Keratinocyte (primary cell): ENCODE measurements at places on chromosomes 6 and 20.

- H3K27ac ChIP-seq, result no peak overlapping the region
- H3K27me3 ChIP-seq, result peaks cover 77% of the 10 kb centered on the region
- H3K4me1 ChIP-seq, result peaks cover 15% of the 10 kb centered on the region
- H3K4me3 ChIP-seq, result no peak overlapping the region
- DNase-seq, result no peak
- no peaks in the 10 kb centered on the region for H3K36me3 ChIP-seq
Measured at GRCh38 chr20:57907131-57908000, 197.6 kb upstream of the PMEPA1 start.

GRCh38 chr6:7154341-7155139, 46.8 kb downstream of the RREB1 start:
- no peaks in the 10 kb centered on the region for H3K27me3 ChIP-seq
- no peak overlapping the region for H3K27ac ChIP-seq
- H3K4me3 ChIP-seq, result no peak overlapping the region
- peaks cover 64% of the 10 kb centered on the region for H3K4me1 ChIP-seq

- H3K27ac ChIP-seq, result peak within 1 kb of the TSS; percentile 86
- H3K36me3 ChIP-seq, result no peaks in the 10 kb centered on the region
- no peaks in the 10 kb centered on the region for H3K27me3 ChIP-seq
Measured at GRCh38 chr20:44187054-44187771, at the start of gene JPH2. JPH2 (minus strand) TSS chr20:44187188; CDS start chr20:44186705, 483 bp downstream.

GRCh38 chr6:13239530-13240455, 88.5 kb downstream of the TBC1D7 start:
- DNase-seq, result no peak
- H3K4me1 ChIP-seq, result no peaks in the 10 kb centered on the region
- no peaks in the 10 kb centered on the region for H3K36me3 ChIP-seq
- no peak overlapping the region for H3K27ac ChIP-seq
- H3K4me3 ChIP-seq, result no peak overlapping the region
- H3K27me3 ChIP-seq, result peaks cover 2% of the 10 kb centered on the region

GRCh38 chr6:162863821-162864220, 136.0 kb downstream of the PACRG start:
- no peaks in the 10 kb centered on the region for H3K27me3 ChIP-seq
- no peak for DNase-seq
- H3K4me3 ChIP-seq, result no peak overlapping the region
- H3K27ac ChIP-seq, result no peak overlapping the region

DNA sequence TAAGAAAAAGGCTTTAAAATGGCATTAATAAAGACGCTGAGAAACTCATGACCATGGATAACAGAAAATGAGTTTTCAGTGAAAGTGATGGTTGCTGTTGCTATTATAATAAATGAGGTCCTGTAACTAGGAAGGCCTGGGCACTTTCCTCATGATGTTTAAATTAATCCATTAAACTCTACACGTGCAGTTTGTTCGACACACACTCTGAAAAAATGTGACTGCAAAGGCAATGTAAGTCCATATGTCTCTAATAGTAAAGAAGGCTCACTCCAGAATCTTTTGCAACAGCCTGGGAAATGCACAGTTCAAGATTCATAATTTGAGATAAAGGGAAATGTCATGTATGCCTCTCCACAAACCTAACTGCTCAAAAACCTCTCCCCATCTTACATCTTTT, 153.4 kb downstream of the COL12A1 start:
- H3K4me1 ChIP-seq, result no peaks in the 10 kb centered on the region
- no peak for DNase-seq
- H3K27ac ChIP-seq, result no peak overlapping the region
- no peaks in the 10 kb centered on the region for H3K27me3 ChIP-seq
- no peak overlapping the region for H3K4me3 ChIP-seq

DNA sequence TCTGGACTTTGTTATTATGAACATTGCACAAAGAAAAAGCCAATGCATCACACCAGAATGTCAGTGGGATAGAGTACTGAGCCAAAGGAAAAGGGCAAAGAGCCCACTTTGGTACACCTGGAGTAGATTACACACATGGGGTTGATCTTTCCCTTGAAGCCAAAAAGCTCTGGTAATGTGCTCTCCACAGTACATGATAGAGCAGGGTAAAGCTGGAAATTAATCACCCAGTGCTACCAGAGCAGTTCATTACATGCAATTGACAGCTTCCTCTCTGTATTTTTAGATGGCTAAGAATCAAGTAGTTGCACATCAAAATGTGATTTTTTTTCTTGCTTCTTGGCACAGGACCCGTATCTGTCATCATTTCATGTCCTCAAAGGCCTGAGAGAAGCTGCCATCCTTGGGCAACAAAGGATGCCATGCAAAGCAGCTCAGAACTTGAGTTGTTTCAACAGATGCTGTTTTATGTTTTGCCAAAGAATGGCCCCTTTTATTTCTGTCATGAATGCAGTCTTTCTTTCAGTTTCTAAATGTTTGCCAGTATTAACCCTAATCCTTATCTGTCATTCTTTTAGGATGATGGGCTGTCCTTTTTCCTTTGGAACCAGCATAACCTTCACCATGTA, 88.1 kb downstream of the HDGFL1 start:
- no peak for DNase-seq
- no peak overlapping the region for H3K27ac ChIP-seq
- no peak overlapping the region for H3K4me3 ChIP-seq
- H3K4me1 ChIP-seq, result peaks cover 7% of the 10 kb centered on the region

DNA sequence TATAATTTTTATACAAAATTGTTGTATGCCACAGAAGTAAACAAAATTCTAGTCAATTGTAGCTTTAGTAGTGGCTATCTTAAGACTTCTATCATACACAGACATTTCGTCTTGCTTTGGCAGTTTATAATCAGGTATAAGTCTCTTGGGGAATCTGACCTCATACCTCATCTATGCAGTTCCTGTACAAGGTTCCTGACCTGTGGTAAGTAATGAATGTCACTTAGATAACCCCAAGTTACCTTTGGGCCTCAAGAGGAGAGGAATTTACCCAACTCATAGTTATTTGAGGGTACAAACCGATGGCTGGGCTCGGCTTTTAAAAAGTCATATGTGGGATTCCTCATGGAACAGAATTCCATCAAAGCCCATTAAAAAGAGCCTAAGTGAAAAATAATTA, 58.8 kb upstream of the UNC93A start:
- H3K4me3 ChIP-seq, result no peak overlapping the region
- DNase-seq, result no peak
- H3K4me1 ChIP-seq, result no peaks in the 10 kb centered on the region

DNA sequence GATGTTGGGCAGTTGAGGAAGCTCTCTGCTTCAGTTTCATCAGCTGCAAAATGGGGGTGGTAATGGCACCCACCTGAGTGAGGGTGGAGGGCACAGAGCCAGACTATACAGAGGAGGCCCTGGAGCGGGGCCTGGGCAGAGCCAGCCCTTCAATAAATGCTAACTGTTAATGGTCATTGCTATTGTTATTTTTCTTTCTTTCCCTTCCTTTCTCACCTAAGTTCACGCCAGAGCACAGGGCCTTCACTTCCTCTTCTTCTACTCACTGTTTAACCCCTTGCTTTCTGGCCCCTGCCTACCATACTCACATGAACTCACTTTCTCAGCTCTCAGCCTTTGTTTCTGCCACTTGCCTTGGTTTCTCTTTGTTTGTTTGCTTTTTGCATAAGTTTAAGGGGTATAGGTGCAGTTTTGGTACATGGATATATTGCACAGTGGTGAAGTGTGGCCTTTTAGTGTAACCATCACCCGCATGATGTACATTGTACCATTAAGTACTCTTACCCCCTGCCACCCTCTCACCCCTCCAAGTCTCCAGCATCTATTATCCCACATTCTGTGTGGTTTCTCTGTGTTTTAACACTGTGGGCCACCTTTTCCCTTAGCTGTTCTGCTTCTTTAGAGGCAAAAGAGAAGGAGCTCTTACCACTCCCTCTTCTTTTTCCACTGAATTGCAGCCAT, 7.5 kb upstream of the RREB1 start:
- H3K27me3 ChIP-seq, result no peaks in the 10 kb centered on the region
- no peaks in the 10 kb centered on the region for H3K36me3 ChIP-seq
- H3K4me1 ChIP-seq, result no peaks in the 10 kb centered on the region
- H3K27ac ChIP-seq, result no peak overlapping the region
- H3K4me3 ChIP-seq, result no peak overlapping the region

DNA sequence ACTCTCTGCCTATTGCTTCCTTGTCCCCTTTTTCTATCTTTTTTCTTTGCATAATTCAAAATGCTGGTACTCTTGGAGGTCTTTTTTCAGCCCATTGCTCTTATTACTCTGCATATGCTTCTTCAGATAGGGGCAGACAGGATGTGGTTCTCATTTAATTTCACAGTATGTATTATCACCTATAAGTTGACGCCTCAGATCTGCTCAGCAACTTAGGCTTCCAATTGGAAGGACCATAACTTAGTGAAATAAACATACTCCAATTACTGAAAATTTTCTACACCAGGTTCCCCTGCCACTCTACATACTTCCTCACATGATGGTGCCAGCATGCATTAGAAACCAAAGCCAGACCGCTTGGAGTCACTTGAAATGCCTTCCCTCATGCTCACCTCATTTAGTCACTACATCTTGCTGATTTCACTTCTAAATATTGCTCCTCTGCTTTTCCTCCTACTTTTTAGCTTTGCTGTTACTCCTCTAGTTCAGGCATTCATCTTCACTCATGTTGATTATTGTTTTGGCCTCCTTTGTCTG, 34.5 kb upstream of the AHI1 start:
- H3K36me3 ChIP-seq, result no peaks in the 10 kb centered on the region
- H3K27me3 ChIP-seq, result no peaks in the 10 kb centered on the region
- no peak overlapping the region for H3K27ac ChIP-seq
- no peak overlapping the region for H3K4me3 ChIP-seq
- no peaks in the 10 kb centered on the region for H3K4me1 ChIP-seq

GRCh38 chr6:14810021-14810420, 435.8 kb upstream of the JARID2 start:
- no peak overlapping the region for H3K4me3 ChIP-seq
- H3K4me1 ChIP-seq, result no peaks in the 10 kb centered on the region
- no peaks in the 10 kb centered on the region for H3K27me3 ChIP-seq
- no peak for DNase-seq

DNA sequence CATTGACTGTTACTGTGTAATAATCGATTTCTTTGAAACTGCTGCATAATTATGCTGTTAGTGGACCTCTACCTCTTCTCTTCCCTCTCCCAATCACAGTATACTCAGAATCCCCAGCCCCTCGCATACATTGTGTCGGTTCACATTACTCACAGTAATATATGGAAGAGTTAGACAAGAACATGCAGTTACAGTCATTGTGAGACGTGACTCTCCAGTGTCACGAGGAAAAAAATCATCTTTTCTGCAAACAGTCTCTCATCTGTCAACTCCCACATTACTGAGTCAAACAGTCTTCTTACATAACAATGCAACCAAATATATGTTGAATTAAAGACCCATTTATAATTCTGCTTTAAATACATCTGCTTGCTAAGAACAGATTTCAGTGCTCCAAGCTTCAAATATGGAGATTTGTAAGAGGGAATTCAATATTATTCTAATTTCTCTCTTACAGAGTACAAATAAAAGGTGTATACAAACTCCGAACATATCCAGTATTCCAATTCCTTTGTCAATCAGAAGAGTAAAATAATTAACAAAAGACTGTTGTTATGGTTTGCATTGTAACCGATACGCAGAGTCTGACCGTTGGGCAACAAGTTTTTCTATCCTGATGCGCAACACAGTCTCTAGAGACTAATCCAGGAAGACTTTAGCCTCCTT, 113.3 kb downstream of the TMEM242 start:
- no peak for DNase-seq
- H3K36me3 ChIP-seq, result peaks cover 17% of the 10 kb centered on the region
- no peaks in the 10 kb centered on the region for H3K27me3 ChIP-seq
- H3K4me1 ChIP-seq, result no peaks in the 10 kb centered on the region
- H3K27ac ChIP-seq, result no peak overlapping the region

DNA sequence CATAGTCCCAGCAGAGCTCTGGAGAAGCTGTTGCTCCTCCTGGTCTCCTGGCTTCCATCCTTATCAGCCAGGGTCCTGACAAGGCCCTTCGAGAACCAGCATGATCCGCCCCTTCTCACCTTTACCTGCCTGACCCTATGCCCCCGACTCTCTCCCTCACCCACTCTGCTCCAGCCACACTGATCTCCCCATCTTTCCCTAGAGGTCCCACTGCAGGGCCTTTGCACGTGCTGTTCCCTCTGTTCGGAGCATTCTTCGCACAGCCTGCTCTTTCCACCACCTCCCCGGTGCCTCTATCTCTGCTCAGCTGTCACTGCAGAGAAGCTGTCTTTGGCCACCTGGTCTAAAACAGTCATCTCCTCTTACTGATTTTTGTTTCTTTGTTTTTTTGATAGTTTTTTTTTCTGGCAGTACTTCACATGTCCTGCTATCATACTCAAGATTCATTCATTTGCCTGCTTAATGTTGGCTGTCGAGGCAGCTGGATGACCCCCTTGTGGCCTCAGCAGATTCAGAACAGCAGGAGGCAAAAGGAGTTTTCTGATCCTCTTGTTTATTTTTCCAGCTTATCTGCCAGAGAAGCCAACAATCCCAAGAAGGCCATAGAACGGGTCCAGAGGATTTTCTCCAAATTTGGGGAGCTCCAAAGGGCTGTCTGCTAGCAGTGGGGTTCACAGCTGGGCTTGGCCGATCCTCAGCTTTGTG, 1.6 kb upstream of the PTGIS start:
- no peaks in the 10 kb centered on the region for H3K36me3 ChIP-seq
- H3K27me3 ChIP-seq, result peaks cover 60% of the 10 kb centered on the region
- no peak overlapping the region for H3K4me3 ChIP-seq
- H3K4me1 ChIP-seq, result no peaks in the 10 kb centered on the region
- DNase-seq, result no peak
- no peak overlapping the region for H3K27ac ChIP-seq

GRCh38 chr6:159440911-159441703, 251.9 kb downstream of the SOD2 start:
- no peak for DNase-seq
- no peak overlapping the region for H3K27ac ChIP-seq
- no peaks in the 10 kb centered on the region for H3K4me1 ChIP-seq
- H3K4me3 ChIP-seq, result no peak overlapping the region
- H3K36me3 ChIP-seq, result no peaks in the 10 kb centered on the region
- peaks cover 4% of the 10 kb centered on the region for H3K27me3 ChIP-seq

DNA sequence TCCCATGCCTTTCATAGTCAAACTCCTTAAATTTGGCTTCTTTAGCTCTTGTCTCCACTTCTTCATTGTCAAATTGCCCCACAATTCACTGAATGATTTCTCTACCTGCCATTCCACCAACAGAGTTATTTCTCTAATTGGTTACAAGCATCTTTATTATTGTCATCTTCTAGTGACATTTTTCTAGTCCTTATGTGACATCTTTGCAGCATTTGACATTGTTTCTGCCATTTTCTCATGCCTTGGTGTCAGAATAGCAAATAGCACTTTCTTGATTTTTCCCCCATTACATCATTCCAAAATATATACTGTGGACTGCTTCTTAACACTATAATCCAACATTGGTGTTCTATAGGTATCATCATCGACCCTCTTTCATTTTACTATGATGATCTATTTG, 137.7 kb upstream of the HDDC2 start:
- no peak for DNase-seq
- H3K4me1 ChIP-seq, result no peaks in the 10 kb centered on the region
- H3K36me3 ChIP-seq, result no peaks in the 10 kb centered on the region
- no peak overlapping the region for H3K4me3 ChIP-seq

DNA sequence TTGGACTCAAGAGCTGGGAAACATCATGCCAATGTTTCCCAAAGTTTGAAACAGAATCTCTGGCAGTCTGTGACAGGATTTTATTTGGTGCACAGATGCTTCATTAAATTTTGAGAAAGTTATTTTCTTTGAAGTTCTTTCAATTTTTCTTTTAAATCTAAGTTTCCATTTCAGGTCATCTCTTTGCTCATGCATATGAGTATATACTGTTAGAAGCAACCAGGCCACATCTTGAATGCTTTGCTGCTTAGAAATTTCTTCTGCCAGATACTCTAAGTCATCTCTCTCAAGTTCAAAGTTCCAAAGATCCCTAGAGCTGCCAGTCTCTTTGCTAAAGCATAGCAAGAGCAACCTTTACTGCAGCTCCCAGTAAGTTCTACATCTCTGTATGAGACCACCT, 59.1 kb upstream of the CCDC28A start:
- H3K27me3 ChIP-seq, result no peaks in the 10 kb centered on the region
- no peak for DNase-seq
- no peak overlapping the region for H3K4me3 ChIP-seq
- no peak overlapping the region for H3K27ac ChIP-seq
- H3K4me1 ChIP-seq, result no peaks in the 10 kb centered on the region
